Activated naive CD8-positive, alpha-beta T cell treated with anti-CD3 and anti-CD28 coated beads, Interleukin-2, amount 10 ng/mL, durations not matched to agents 7 days and 5 days (primary cell): ENCODE measurements at places on chromosomes 4 and X. TPM values are rescaled to one million over a fixed set of nuclear protein-coding genes. Genes with fewer than 3 reads are reported as not detected.

DNA sequence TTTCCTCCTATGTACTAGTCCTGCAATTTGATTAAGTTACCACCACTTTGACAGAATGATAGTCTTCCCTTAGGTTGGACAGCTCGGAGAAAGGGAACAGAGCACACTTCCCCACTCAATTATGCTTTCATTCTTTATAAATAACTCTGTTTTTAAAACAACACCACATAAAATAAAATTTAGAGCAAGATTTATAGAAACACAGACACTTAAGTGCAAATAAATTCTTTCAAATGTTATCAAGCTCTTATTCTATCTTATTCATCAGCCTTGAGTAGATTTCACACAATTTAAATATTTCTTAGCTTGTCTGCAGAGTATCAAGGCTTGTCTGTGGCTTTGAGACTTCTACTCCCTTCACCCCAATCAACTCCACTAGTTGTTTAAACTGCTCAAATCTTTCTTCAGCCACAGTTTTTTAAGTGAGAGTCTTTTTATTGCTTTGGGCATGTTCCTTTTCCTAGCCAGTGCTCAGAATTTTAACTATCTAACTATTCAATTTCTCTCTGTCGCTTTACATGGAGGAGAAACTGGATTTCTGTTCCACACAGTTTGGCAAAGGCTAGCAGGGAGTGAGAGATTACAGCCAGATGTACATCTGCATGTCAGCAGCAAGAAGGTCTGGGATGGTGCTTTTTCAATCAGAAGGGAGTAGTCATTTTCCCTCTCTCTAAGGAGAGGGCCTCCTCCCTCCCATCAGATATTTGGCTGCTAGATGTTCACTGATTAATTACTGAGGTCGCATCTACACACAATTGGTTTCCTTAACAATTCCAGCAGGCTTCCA lies 53.1 kb upstream of the PLAC1 start:
- DNase-seq: no peak

- no peak for DNase-seq
Observed at GRCh38 chrX:129939986-129940385, 34.0 kb downstream of the UTP14A start.

- DNase-seq: no peak
Observed at GRCh38 chr4:185809533-185810071, 2.4 kb downstream of the SORBS2 start.

GRCh38 chrX:65745992-65746391 lies 78.5 kb downstream of the MSN start:
- DNase-seq: no peak

DNA sequence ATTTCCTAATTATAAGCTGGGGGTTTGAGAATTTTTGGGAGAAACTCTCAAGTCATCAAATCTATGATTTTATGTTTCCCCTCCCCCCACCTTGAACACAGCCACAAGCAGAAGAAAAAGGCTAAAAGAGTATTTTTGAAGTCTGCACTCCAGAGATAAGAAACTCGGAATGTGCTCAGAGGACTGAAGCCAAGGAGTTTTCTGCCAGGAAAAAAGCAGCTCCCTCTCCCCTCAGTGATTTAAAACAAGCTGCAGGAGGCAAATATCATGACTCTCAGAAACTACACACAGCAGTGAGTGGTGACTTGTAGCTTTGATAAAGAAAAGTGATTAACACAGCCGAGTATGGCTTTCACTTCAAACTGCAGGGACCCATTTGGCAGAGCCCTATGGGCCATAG lies 800.2 kb upstream of the FTHL17 start:
- no peak for DNase-seq

GRCh38 chr4:19880206-19880605 lies 371.5 kb upstream of the SLIT2 start:
- no peak for DNase-seq

DNA sequence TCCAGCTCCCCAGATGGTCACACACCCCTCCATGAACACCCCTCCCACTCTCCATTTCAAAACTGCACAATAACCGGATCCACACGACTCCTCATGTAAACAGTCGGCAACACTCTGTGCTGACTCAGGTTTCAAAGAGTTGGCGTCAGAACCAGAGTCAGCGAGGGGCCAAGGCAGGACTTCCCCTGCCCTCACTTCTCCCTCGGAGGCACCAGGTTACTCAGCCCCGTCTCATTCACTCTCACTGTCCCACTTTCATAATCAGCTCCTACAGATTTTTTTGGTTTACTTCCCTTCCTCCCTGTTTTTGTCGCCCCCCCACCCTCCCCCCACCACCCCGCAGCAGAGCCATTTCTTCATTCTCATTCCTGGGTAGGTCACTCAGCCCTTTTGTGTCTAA lies 2.7 kb upstream of the TIMP1 start:
- DNase-seq: no peak

- peak; percentile 64 for DNase-seq
Observed at GRCh38 chr4:6177587-6178197, 22.7 kb downstream of the JAKMIP1 start.

- DNase-seq: no peak
Observed at GRCh38 chr4:110823251-110823650, 200.4 kb upstream of the PITX2 start.

DNA sequence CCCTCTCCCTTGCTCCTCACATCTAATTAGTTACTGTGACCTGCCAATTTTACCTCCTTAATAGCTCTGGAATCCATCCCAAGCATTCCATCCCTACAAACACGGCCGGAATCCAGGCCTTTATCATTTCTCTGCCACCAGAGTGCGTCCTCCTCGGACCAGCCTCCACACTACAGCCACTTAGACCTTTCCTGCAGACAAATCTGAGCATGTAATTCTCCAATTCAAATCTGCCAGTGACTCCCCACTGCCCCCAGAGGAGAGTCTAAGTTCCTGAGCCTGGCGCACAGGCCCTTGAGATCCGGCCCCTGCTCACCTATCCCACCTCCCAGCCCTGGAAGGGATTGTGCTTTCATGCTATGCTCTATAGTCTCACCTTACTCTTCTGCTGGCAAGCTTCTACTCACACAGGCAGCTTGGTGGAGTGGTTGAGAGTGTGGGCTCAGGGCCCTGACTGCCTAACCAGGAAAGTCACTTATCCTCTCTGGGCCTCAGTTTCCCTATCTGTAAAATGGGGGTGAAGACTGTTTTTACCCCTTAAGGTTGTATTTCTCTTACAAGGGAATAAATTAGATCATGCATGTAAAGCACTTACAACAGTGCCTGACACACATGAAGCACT lies 31.2 kb downstream of the PJA1 start:
- DNase-seq: no peak

- no peak for DNase-seq
Observed at GRCh38 chrX:26747877-26748276, 531.9 kb downstream of the MAGEB5 start.

- no peak for DNase-seq
Observed at GRCh38 chrX:2658585-2659292, 32.4 kb upstream of the CD99 start.

DNA sequence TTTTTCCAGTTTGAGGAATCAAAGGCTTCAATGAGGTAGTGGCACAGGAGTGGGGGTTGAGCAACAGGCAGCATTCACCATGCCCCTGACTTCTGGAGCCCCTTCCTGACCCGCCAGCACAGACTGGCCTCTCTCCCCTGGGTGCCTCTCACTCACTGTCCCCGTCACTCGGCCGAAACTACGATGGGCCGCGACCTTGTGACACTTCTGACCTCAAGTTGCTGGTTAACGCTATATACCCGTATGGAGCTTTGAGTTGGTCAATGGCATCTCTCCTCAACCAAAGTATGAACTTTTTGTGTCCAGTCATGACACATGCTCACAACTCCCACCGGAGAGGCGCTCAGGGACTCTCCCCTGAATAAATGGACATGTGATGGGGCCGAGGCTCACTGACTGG lies 72.1 kb downstream of the IRF2 start:
- no peak for DNase-seq

DNA sequence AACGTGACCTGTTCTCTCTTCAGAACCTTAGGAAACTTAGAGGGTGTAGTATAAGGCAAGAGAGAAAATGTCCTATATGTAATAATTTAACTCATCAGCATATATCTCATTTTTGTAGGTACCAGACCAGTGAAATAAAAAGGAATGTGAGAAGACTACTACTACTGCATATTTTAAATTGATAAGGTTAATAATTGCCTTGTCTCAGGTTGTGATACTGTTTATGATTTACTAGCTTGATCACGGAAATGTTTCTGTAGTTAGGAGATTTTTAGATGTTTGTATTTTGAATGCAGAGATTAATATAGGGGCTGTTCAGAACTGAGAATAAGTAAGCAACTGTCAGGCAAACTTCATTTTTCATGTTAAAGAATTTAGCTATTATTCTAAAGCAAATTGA lies 1563.4 kb downstream of the C4orf33 start:
- no peak for DNase-seq

DNA sequence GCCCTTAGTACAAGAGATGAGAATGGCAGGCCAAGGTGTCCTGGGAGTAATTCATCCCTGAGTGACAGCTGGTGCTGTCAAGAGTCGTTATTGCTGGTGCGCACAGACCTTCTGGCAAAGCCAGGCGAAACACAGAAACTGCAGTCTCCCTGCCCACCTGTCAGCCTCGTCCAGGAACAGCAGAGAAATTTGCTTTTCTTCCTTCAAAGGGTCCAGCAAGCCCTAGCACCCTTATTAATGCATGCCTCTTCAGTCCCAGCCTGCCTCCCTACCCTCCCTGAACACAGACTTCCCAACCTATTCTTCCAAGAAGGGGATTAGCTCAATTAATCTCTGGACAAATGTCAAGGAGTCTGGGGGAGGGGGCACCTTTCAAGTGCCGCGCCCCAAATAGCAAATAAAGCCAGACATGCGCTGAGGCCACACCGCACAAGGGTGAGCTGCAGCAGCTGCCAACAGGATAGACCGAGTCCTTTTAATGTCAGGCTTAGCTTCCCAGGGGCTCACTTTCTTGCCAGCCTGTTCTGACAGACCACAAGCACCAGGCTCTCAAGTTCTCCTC lies 250.7 kb upstream of the RASGEF1B start:
- no peak for DNase-seq

GRCh38 chrX:68703369-68703768 lies 55.9 kb downstream of the STARD8 start:
- DNase-seq: no peak

DNA sequence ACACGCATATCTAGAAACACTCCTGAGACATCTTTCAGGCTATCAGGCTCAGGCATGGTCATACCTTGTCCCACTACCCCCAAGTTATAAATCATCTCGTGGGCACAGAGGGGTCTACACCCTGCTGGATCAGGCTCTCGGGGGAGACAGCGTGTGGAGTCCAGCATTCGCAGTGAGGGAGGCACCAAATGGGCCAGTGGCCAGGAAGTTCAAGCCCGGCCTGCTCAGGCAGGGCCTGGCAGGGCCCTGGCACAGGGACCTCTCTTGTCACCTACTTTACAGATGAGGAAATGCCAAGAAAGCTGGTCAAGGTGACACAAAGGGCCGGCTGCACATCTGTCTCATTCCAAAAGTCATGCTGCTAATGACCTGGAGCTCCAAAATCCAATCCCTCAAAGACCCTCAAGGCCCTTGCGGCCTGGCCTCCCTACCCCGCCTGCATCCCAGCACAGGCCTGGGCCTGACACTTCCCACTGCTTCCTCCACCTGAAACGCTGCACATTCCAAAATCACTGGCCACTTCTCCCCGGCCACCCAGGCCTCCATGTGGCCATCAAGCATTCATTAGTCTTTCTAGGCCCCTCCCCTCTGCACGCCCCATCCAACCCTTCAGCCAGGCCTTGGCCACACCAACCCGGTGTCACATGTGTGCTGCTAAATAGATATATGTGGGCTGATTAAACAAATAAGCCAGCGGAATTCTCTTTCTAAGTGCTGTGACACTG lies 35.6 kb downstream of the ACOX3 start:
- DNase-seq: no peak

DNA sequence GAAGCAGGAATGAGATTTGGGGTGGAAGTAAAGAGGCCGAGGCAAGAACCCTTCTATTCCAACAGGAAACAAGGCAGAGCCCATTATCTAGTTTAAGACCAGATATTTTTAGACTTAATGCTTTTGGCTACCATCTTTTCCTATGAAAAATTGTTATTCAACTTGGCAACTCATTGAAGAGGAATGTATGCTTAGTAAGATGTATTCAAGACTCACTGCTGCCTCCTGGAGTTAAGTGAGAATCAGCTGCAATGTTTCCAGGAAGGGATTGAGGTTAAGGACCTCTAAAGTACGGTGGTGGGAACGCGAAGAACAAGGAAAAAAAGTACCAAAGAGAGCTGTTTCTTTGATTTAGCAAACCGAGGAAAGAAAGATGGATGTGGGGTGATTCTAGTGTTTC lies 89.1 kb downstream of the RAPGEF2 start:
- no peak for DNase-seq

DNA sequence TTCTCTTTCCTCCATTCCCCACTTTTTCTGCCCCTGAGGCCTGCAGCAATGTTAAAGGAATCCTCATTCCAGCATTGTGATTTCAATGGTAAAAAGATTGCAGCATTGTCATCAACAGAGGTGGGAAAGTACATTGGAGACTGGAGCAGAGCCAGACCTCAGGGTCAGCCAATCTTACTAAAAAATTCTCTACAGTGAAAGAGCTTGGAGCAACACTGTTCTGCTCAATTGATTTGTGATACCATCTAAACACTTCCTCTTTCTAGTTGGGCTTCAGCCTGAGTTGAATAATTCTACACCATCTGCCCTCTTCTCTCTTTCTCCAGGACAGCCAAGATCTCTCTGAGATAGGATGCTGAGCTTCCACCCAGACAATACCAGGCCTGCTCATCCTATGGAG lies 176.5 kb downstream of the AR start:
- DNase-seq: no peak

GRCh38 chr4:64796581-64796980 lies 387.3 kb upstream of the TECRL start:
- no peak for DNase-seq

DNA sequence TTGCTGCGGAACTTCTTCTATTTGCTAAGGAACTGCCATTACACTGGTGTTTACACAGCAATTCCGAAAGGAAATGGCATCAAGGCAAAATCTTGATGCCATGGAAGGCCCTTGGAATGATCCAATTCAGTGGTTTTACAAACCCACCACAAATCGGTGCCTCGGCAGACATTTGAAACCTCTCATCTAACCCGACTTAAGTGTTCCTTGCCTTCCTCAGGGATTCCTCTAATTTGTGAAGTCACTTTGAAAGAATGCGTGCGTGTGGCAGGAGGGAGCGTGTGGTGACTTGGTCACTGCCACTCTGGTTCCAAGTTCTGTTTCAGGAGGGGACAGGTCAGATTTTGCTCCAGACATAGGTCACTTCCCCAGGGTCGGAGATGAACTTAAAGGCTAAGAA lies 4.8 kb downstream of the NOP14 start:
- no peak for DNase-seq

GRCh38 chr4:7278071-7278765 lies 85.9 kb downstream of the SORCS2 start:
- DNase-seq: no peak

- DNase-seq: no peak
Observed at GRCh38 chrX:130184857-130185256, 13.1 kb downstream of the RAB33A start.

- DNase-seq: no peak
Observed at GRCh38 chr4:188728359-188728758, 589.1 kb downstream of the TRIML1 start.

- no peak for DNase-seq
Observed at GRCh38 chr4:6806924-6807626, 24.5 kb downstream of the KIAA0232 start.

Gene SLC49A3
- total RNA-seq: 2.0 TPM

Gene GPR119
- not detected for total RNA-seq

Gene GAGE1
- total RNA-seq: not detected

Gene GYG2
- total RNA-seq: not detected

Gene MAGEA1
- not detected for total RNA-seq

Gene NUDT11
- 0.83 TPM for total RNA-seq

Gene RAI2
- total RNA-seq: not detected

Gene SPANXB1
- not detected for total RNA-seq

Gene SUPT20HL2
- not detected for total RNA-seq

Gene PRR27
- not detected for total RNA-seq

Gene UGT2B10
- not detected for total RNA-seq

Gene GLOD5
- total RNA-seq: not detected
